ENCODE measurements at places on chromosomes 1 and 21.

- no peak for DNase-seq
Measured at GRCh38 chr1:207156826-207157225, 52.8 kb downstream of the C4BPA start.

DNA sequence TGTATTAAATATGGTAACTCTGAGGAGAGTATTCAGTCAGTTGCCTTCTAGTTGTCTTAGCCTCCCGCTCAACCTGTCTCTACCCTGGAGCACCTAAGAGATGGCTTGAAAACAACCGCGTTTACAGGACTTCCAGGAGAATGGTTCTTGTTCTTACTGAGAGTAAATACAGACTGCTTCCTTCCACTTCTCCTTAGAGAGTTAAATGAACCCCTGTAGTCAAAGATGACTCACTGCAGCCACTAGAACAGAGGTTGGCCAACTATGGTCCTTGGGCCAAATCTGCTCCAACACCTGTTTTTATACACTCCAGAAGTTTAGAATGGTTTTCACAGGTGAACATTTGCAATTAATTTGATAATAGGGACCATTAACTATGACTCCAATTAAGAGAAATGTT lies 60.1 kb upstream of the ASB17 start:
- DNase-seq, result no peak

DNA sequence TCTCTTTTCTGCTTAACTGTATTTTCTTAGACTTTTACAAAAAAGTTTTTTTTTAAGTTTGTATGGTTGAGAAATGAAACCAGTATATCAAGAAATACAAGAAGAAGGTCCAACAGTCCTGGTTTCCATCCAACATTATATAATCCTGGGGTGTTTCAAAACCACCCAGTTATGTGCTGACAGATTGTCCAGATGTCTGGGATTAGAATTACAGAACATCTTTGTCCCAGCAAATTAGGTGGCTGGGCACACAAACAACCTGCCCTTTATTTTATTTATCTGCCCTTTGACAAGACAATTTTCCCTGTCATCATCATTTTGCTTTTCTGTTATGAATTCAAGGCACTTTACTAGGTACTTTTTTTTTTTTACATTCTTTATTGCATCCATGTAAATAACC lies 622.1 kb downstream of the PLPP3 start:
- DNase-seq, result no peak

DNA sequence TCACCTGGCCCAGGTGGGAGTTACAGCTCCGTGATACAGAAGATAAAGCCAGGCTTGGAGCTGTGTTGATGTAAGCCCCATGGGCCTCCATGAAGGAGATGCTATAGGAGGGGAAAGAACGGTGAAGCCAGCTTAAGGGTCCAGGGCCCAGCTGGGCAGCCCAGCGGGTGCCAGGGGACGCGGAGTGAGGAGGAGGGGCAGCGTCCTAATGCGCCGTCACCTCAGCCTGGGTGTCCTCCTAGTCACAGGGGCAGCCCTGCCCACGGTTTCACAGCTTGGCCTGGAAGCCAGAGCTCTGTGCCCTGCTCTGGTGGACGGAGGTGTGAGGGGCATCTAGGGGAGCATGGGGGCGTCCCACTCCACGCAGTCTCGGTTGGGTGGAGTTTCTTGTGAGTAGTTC lies 52.7 kb upstream of the TTC34 start:
- DNase-seq, result no peak

GRCh38 chr1:154178911-154179811 lies 12.7 kb downstream of the TPM3 start:
- no peak for DNase-seq

DNA sequence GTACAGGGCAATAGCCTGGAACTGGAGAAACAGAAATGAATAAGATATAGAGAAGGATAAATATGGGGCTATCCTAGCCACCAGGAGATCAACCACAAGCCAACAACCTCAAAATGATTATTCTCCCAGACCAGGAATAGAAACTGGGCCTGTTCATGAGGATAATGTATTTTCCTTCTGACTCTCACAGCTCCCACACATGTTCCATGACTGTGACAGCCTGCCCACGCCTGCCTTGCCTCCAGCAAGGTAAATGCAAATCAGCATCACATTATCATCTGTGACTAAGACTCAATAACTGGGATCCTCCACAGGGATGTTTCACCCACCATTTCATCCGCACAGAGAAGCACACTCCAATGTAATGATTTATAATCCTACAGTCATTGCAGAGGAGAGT lies 3.3 kb downstream of the ENSA start:
- DNase-seq, result no peak

- no peak for DNase-seq
Measured at GRCh38 chr1:14946684-14947238, 206.8 kb upstream of the TMEM51 start.

- no peak for DNase-seq
Measured at GRCh38 chr1:201164645-201165044, 10.4 kb upstream of the TMEM9 start.

- DNase-seq, result no peak
Measured at GRCh38 chr1:183892351-183892793, 87.5 kb downstream of the RGL1 start.

- no peak for DNase-seq
Measured at GRCh38 chr21:44005593-44005992, 6.5 kb upstream of the TRAPPC10 start.

DNA sequence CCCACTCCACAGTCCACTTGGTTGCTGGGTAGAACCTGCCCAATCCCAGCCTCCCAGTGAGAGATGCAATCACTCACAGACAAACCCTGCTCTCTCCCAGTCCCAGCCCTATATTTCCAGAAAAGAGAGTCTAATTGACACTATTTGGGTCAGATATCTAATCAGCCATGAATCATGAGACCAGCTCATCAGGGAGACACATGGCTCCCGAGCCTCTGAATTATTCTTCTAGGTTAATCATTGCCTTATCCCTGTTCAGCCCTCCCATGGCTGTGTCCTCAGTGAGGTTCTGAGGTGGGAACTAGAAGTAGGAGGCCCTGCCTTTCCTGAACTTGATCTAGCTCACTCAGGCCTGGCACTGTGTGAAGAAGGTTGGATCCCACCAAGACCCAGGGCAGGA lies 49.9 kb upstream of the ZC3H12A start:
- no peak for DNase-seq

DNA sequence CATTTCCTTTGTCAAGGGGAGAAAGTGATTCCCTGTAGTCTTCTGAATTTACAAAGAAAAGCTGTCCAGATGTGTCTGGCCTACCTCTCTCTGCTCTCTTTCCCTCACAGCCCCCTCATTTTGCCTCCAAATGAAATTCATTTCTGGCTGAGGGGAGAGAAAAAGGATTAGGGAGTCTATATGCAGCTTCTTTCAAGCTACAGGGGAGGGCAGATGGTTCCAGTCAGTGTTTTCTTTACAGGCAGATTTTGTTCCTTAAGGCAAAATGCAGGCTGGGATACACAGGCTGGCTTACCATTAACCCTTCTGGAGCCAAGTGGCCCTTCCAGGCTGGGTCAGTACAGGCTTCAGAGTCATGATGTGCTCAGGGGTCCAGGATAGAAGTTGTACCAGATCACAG lies 198.1 kb upstream of the USP24 start:
- DNase-seq, result no peak

DNA sequence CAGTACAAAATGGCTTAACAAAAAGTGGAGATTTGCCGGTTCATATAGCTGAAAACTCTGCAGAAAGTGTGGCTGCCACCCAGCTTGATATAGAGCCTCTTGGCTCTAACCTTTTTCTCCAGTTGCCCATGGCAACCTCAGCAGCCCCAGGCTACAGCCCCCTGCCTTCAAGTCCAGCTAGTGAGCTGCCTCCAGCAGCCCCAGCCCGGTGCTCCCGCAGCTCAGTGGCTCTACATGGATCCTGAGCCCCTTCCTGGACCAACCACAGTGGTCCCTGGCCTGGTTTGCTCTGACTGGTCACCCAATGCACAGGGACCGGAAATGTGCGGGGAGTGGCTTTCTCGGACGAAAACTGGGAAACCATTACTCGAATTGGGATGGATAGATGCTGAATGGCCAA lies 13.3 kb upstream of the ATF3 start:
- DNase-seq, result no peak

GRCh38 chr1:195082183-195082582 lies 1526.1 kb downstream of the KCNT2 start:
- DNase-seq, result no peak

- DNase-seq, result no peak
Measured at GRCh38 chr21:45021428-45022347, 52.7 kb upstream of the ADARB1 start.

DNA sequence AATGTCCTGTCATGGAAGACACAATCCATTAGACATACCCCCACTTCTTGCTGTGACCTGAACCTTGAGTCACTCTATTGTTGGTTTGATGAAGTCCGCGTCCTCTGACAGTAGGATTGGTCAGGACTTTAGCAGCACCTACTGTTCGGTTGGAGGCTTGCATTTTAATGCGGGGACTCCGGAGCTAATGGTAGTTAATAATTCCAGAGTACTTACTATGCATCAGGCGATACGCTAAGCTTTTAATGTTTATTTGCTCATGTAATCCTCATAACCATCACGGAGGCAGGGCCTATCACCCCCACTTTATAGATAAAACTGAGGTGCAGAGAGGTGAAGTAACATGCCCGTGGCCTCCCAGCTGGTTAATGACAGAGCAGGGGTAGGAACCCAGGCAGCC lies 7.9 kb upstream of the ELF3 start:
- DNase-seq, result no peak

- no peak for DNase-seq
Measured at GRCh38 chr1:64162151-64162550, 41.3 kb upstream of the UBE2U start.

DNA sequence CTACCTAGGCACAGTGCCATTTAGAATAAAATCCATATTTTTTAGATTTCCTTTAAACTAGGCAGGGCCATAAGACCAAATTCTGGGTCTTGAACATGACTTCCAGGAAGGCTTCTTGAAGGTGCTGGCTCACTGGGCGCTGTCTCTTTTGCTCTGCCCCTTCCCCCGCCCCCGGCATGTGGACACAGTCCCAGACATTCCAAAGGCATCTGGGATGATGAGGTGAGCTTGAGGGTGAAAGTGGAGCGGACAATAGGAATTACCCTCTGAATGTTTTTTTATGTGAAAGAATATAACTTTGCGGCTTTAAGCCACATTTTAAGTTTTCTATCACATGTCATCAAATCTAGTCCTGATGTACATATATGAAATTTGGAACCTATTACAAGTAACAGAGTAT lies 29.4 kb downstream of the RWDD3 start:
- no peak for DNase-seq

- no peak for DNase-seq
Measured at GRCh38 chr1:160610569-160611242, 31.4 kb upstream of the CD84 start.

DNA sequence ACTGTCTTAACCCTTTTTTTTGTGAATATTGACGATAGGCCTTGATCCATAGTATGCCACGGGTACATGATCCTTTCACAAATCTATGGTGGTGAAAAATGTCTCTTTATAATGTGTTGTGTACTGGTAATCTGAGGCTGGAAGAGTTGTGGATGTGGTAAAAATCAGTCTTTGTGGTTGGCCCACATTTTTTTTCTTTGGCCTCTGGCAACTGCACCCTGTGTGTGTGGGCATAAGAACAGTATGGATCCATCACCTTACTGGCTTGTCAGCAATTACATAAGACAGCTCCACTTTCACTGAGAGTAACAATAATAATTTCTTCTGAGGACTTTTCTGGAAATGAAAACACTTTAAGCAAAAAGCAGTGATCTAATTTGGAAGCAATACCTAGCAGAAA lies 101.6 kb downstream of the GABPA start:
- DNase-seq, result no peak

Data from AG04450 (cell line).